LoVo (cell line): ENCODE measurements at places on chromosomes 6 and 20.
A peak's percentile ranks its signal among the peaks of the same experiment; 100 is the strongest.

DNA sequence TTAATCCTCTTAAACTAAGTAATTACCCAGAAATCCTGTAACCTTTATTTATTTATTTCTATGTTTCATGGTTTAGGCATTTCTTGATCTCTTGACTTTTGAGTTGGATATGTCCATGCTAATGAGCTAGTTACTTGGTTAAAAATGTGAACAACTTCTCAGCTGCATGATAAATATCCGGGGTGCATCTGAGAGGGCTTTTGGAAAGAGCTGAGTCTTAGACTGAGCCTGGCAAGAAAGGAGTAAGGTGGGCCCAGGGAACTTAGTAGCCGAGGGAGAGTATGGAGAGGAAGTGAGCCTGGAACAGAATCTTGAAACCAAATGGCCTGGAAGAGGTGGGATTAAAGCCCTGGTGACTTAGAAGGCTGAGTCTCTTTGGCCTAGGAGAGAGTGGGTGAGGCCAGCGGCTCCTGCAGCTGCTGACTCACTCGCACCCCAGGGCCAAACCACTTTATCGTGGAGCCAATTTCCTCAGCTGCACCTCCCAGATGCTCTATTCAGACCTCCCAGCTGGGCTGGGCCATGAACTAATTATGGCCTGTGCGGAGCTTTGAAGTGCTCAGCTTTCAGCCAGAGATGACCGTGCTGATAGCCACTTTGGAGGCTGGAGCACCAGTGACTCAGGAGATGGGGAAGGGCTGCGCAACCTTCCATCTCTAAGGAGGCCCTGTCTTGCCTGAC, 19.1 kb downstream of the TGM3 start:
- peak; percentile 74 for DNase-seq

GRCh38 chr6:10071631-10072220, 343.1 kb downstream of the TFAP2A start:
- no peak for DNase-seq

- no peak for DNase-seq
These were observed 92.2 kb upstream of the FAM83B start for GRCh38 chr6:54754406-54754805.

GRCh38 chr20:57560554-57561355, at the start of gene PCK1:
PCK1 (plus strand) TSS chr20:57561110; CDS start chr20:57561412, 302 bp downstream.
- peak; percentile 83 for DNase-seq

DNA sequence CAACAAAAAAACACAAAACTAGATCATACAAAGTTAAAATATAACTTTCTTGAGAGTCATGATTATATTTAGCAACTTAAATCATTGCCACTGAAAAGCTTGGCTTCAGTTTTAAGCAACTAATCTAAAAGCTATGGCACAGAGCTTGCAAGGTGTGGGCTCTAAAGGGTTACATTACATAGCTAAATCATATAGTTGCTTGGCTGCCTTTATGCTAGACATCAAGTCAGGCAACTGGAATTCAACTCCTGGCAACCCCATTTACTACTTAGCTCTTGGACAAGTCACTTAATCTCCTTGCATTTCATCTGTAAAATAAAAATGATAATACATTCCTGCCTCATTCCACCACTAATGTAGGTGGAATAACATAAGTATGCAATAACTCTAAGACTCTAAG, 40.9 kb upstream of the GCM1 start:
- DNase-seq, result no peak

DNA sequence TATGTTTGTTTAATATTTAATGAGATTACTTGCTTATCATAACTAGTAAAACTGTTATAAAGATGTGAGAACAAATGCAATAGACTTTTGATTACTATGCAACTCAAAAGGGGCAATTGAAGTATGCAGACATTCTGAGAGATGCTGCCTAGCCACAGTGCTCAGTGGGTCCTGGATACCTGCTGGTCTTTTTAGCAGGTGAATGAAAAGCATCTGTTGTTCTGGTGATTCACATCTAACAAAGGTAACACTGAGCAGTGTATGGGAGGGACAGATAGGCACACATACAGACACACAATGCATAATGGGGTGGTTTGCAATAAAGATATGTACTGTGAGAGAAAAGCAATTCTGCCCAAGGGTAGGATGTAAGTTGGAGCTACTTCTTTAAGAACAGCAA, 46.9 kb downstream of the OGFRL1 start:
- no peak for DNase-seq
